ENCODE measurements at places on chromosomes 12 and 14. TPM values are rescaled to one million over a fixed set of nuclear protein-coding genes. Genes with fewer than 3 reads are reported as not detected.

Gene METTL1
- 12.6 TPM for total RNA-seq

Gene ALX1
- total RNA-seq: not detected

Gene TTC9
- total RNA-seq: 22.6 TPM

Gene RPL10L
- total RNA-seq: not detected

Measured in T-cell (primary cell).